ENCODE measurements at places on chromosomes 5 and 9. TPM values are rescaled to one million over a fixed set of nuclear protein-coding genes. Genes with fewer than 3 reads are reported as not detected.

GRCh38 chr9:92617195-92617813, 52.6 kb downstream of the IPPK start:
- DNase-seq = no peak

DNA sequence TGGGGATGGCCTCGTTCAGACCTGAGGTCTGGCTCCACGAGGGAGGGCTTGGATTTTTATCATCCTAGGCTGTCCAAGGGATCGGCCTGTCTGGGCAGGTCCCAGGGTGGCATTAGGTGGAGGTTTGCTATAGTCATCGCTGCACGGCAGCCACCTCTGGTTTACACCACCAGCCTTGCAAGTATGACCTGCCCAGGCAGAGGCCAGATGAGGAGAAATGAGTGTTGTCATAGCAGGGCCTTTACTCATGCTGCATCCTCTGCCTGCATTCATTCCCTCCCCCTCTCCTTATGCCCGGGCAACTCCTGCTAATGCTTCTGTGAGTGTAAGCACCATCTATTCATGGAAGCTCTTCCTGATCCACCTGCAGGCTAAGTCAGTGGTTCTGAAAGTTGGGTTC, 15.3 kb upstream of the NDST1 start:
- no peak for DNase-seq

- no peak for DNase-seq
Observed at GRCh38 chr5:141747152-141748141, 65.4 kb upstream of the ARAP3 start.

DNA sequence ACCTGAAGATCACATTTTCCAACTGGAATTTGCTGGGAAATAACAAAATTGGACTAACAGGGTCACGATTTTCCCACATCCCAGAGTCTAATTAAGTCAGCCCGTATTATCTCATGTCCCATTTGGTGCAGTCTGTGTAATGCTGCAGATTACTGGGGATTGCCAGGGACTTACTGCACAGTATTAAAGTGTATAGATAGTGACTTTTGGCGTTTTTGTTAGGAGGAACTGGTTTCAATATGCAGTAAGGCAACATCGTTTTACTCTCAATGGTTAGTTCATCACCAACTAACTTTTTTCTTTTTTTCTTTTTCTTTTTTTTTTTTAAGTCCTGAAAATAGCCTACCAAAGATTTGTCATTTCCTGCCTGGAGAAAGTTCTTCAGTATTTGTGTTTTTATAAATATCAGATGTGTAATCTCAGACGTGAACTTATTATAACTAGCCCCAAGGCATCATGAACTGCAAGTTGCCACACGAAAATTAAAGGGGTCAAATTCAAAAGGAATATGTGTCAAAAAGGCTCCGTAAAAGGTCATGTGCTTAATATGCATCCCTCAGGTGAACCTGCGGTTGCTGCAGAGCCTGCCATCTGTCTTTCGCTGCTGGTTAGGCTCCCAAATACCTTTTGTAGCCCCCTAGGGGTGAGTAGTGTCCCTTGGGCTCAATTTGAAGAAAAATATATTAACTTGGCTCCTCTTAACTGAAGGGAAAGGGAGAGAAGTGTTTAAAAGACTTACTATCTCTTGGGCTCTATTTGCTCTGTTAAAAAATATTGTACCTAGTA, 176.7 kb upstream of the ADAMTSL1 start:
- no peak for DNase-seq

DNA sequence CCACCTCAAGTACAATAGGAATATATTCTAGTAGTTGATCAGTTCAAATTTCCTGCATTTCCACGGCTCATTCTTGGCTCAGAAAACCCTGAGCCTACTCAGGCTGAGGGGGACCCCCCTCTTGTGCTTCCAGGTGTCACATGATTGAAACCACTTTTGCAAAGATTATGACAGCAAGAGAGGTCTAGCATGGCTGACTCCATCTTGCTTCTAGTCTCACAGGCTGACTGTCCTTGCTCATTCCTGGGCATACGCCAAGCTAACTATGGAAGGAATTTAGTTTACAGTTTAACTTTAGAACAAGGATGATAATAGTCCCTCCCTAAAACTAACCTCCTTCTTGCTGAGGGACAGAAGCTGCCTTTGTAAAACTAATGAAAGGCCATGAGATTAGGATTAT, 154.1 kb downstream of the SNX18 start:
- no peak for DNase-seq

GRCh38 chr5:99059685-99060084, 130.9 kb upstream of the CHD1 start:
- no peak for DNase-seq

GRCh38 chr5:142813220-142813619, 43.0 kb downstream of the ARHGAP26 start:
- no peak for DNase-seq

- no peak for DNase-seq
Observed at GRCh38 chr9:13806714-13807113, 507.2 kb downstream of the NFIB start.

GRCh38 chr9:90343366-90343765, 299.3 kb downstream of the DIRAS2 start:
- no peak for DNase-seq

DNA sequence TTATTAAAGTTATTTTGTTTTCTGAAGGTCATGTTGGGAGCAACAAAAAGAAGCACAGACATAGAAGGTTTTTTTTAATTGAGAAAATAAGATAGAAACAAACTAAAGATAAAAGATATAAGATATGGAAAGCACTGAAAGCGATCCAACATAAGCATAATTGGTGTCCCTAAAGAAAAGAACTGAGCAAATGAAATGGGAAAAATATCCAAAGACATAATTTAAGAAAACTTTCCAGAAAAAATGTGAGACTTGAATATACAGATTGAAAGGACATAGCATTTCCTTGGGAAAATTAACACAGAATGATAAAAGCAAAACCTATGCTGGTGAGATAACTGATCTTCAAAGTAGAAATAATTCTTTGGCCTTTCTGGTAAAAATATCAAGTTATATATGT, 289.3 kb downstream of the KIAA0825 start:
- DNase-seq = no peak

DNA sequence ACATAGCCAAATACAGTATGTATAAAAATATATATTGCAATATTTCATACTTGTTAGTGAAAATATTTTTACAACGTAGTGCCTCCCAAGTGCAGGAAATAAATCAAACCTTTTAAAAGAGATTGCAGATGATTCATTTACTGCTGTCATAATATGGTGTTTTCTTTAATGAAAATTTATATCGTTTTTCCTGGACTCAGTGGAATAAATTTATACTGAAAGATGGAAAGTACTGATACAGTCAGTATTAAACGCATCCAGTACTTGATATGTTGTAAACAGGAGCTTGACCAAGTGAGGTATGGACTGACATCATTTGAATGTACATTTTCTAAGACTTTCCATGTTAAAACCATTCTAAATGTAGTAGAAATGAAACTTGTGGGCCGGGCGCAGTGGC, 143.4 kb upstream of the ZNF608 start:
- DNase-seq = no peak

DNA sequence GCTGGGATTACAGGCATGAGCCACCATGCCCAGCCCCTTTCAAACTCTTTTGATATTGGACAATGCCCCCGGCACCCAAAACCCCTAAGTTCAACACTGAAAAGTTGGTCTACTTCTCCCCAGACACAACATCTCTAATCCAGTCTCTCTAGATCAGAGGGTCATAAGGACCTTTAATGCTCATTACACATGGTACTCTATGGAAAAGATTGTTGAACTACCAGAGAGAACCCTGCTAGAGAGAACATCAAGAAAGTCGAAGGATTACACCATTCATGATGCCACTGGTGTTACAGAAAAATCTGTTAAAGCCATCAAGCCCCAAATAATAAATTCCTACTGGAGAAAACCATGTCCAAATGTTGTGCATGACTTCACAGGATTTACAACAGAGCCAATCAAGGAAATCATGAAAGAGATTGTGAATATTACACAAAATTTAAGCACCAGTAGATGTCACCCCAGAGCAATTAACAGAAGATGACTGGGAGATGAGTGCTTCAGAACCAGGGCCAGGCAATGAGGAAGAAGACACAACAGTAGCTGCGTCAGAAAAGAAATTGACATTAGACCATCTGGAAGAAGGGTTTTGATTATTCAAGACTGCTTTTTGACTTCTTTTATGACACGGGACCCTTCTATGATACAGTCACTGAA, 28.3 kb upstream of the NIPAL4 start:
- no peak for DNase-seq

DNA sequence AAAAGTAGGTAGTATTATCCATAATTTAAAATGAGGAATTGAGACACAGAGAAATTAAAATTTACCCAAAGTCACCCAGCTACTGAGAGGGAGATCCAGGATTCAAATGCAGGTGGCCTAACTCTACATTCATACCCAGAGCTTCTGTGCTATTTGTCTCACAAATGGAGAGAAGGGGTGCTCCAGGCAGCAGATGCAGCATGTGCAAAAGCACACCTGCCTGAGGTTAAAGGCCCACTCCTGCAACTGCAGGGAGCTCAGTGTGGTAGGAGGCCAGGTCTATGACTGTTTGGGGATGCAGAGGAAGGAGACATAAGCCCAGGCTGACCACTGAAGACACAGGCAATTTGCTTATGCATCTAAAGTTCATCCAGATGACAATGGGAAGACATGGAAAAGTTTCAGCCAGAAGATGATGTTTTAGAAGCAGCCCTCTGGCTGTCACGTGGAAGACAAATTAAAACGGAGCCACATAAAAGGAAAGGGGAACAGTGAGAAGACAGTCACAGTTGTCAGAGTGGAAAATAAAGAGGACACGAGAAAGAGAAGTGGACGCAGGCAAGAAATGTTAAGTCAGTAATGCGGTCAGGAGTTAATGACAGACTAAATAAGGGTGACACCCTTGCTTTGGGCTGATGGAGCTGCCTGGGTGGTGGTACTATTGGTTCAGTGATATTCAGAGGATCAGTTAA, 214.7 kb downstream of the EBF1 start:
- DNase-seq = no peak

DNA sequence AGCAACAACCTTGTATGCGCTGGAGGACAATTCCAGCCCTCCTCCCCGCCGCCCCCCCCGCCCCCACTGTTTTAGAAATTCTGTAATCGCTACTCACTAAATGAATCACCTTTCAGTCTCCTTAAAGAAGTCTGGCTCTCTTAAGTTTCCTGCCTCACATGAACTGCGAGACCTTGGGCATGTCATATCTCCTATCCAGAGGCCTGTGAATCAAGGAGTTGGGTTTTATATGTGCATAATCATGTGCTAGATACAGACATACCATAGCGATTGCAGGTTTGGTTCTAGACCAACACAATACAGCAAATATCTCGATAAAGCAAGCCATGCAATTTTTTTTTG, 337 bp upstream of the DMAC1 start:
- DNase-seq = no peak

DNA sequence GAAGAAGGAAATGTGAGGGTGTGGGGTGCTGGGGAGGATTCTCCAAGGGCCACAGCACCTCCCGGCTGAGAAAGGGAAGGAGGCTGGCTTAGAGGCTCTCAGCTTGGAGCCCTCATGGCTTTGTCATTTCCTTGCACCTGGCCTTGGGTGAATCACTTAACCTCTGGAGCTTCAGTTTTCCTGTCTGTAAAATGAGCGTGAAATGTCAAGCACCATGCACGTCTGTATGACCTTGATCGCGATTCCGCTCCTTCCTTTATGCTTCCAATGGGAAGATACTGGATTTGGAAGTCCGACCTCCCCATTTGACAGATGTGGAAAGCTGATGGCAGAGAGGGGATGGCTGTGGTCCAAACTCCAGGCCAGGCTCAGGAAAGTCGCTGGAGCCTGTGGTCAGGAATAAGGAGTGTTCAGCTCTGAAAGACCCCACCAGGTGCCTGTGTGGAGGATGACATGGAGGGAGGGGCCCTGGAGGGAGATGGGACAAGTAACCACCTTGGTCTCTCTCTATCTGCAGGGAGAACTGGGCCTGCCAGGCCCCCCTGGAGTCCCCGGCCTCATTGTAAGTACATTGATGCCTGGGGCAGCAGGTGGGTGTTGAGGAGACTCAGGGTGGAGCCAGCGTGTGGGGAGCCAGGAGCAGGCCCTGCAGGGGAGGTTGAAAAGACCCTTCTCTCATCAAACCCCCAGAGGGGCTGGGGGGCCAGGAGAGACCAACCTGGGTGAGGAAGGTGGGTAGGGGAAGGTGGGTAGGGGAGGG, 66.5 kb downstream of the COL27A1 start:
- DNase-seq = no peak

GRCh38 chr5:134450374-134450773, 38.7 kb upstream of the CDKN2AIPNL start:
- no peak for DNase-seq

DNA sequence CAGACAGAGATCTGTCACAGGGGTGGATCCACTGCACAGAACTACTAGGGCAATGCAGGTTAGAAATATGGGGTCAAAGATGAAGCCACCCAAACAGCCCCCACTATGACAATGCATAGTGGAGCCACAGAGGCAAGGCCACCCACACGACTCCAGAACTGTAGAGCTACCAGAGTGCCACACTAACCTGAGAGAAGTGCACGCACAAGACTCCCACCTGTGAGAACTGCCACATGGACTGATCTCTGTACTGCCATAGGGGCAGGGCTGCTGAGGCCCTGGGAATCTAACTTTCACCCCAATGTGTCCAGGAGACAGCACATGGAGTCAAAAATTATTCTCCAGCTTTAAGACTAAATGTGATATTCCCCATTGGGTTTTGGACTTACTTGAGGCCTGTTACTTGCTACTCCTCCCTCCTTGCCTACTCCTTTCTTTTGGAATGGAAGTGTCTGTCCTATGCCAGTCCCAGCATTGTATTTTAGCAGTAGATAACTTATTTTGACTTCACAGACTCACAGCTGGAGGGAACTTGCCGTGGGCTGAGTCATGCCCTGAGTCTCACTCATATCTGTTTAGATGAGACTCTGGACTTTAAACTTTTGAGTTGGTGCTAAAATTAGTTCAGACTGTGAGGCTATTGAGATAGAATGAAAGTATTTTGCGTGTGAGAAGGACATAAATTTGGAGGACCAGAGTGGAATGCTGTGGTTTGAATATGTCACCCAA, 853.3 kb downstream of the MAT2B start:
- no peak for DNase-seq

PTGER4 gene
- 314 TPM for total RNA-seq

DPYSL3 gene
- not detected for total RNA-seq

MATR3 gene
- total RNA-seq = 318 TPM

OR1Q1 gene
- total RNA-seq = 0.40 TPM

IL4 gene
- not detected for total RNA-seq

IQGAP2 gene
- total RNA-seq = 134 TPM

VCAN gene
- 8.0 TPM for total RNA-seq

ELOVL7 gene
- 2.0 TPM for total RNA-seq

LRRC19 gene
- total RNA-seq = not detected
